ENCODE measurements at places on chromosomes 13 and 19.

DNA sequence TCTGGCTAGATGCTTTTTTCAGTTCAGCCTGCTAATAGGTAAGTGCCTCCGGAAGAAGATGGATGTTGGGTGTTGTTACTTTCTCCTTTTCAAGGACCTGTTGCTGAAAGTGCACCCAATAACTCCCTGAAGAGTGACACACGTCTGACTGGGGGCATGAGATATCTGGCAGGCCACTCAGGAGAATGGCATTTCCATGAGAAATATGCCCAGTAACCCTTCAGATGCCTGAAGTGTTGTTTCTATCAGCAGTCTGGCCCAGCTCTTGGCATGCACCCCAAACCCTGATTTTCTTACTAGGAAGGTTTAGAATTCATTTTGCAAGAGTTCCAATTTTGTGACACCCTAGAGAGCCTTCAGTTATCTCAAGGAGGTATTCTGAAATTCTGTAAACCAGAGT is 71.5 kb downstream of the ARHGAP35 start:
- no peak for DNase-seq

DNA sequence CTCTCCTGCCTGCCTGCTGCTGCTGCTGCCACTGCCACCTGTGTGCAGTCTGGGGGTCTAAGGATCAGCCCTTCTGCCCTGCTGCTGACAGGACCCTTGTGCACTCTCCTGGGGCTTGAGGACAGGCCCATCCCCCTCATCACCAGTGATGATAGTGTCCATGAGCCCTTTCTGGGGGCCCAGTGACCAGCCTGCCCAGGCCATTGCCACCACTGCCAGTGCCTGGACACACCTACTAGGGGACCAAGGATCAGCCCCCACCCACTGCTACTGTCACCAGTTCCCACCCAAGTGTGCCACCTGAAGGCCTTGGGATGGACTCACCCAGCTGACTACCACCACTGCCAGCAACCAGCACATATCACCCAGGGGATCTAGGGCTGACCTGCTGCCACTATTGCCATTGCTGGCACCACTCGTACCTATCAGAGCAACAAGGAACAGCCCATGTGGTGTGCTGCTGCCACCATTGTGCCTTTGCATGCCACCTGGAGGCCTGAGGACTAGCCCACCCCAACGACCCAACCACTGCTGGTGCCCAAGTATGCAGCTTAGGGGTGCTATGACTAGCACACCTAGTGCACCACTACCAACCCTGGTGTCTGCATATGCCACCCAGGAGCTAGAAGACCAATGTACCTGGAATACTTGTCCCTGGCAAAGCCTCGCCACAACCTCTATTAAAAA is 994.3 kb downstream of the PCDH17 start:
- no peak for DNase-seq

- peak; percentile 51 for DNase-seq
These were observed 224.2 kb upstream of the MAB21L1 start for GRCh38 chr13:35700671-35701070.

GRCh38 chr13:27419328-27419727 is 5.1 kb upstream of the GTF3A start:
- DNase-seq, result no peak

GRCh38 chr19:2783781-2784145 is 690 bp upstream of the SGTA start:
- no peak for DNase-seq

- DNase-seq, result no peak
These were observed 247.1 kb downstream of the DCT start for GRCh38 chr13:94232161-94232950.

- no peak for DNase-seq
These were observed 2486.0 kb upstream of the PCDH20 start for GRCh38 chr13:63901630-63902029.
